MV-4-11 (cell line): ENCODE measurements at places on chromosomes 5 and 9.
A peak's percentile ranks its signal among the peaks of the same experiment; 100 is the strongest.

DNA sequence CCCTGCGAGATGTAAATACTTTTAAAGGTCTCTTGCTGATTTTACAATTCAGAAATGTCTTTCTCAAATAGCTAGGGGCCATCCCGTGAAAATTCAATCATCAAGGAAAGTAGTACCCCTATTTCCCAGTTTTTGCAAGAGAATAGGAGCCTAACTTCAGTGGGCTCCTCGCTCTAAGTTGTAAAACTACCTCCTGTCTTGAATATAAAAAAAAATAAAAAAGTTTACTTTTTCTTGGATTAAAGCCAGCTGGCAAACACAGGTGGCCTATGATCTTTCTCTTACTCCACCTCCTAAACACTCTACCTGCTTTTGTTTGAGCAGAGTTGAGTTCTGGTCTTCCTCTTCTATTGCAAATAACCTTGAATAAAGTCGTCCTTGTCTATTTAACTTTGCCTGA, 79.4 kb downstream of the SLCO4C1 start:
- no peak for DNase-seq

DNA sequence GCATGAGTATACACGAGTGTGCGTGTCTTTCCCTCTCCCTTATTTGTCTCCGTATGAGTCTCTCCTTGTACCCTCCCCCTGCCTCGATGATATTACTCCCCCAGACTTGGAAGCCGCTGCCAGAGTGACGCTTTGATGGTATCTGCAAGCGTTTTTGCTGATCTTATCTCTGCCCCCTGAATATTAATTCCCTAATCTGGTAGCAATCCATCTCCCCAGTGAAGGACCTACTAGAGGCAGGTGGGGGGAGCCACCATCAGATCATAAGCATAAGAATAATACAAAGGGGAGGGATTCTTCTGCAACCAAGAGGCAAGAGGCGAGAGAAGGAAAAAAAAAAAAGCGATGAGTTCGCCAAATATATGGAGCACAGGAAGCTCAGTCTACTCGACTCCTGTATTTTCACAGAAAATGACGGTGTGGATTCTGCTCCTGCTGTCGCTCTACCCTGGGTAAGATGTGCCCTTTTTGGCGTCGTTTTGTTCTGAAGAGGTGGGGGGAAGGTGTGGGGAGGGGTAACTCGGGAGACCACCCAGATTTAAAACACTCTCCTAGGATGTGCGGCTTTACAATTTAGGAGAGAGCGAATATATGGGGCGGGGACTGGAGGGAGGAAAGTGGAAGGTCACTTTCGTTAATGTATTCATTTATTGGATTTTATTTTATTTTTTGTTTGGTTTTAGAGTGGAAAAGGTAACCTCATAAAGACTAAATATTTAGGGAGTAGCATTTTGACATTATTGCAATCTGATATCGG, at the start of gene GABRG2:
GABRG2 (plus strand) TSS at position 119 of the 757 bp plus-strand sequence; CDS start at position 346, 227 bp downstream.
- DNase-seq: no peak

GRCh38 chr5:15499528-15500324, at the start of gene FBXL7:
TSS of gene FBXL7 (plus strand) at chr5:15500180.
- DNase-seq: no peak

DNA sequence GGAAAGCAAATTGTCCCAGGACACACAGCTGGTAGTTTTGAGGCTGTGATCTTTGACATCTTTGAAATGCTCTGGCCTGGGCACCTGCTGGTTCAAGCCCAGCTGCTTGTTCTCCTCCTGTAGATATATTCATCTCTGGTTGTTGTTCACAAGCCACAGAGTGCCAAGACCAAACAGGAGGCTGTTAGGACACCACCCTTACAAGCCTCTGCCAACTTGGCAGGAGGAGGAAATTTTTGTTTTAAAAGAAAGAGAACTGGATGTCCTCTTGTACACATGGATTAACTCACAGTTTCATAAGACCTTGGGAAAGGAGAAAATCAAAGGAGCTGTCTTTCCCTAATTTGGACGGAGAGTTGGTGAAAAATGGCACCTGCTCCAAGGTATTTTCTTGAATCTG, 8.5 kb upstream of the ZFP62 start:
- DNase-seq: no peak

GRCh38 chr5:96743805-96744204, 63.9 kb downstream of the ERAP1 start:
- no peak for DNase-seq

DNA sequence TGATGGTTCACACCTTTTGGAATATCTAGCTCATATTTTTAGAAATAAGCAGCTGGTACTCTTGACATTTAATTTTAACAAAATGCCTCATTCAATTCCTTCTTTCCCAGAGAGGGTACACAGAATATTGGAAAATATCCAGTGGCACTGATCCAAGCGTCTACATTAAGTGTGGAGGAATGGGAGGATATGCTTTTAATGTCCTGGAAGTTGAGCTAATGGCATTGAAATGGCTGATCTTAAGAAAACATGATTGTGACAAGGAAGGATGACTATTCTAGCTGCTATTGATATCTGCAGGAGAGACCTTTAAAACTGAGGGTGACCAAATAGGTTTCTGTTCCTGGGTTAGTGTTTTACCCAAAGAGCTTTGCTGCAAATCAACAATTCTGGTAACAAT, 30.0 kb downstream of the ZNF366 start:
- no peak for DNase-seq

GRCh38 chr5:142601432-142601831, 84.5 kb downstream of the FGF1 start:
- DNase-seq: no peak

DNA sequence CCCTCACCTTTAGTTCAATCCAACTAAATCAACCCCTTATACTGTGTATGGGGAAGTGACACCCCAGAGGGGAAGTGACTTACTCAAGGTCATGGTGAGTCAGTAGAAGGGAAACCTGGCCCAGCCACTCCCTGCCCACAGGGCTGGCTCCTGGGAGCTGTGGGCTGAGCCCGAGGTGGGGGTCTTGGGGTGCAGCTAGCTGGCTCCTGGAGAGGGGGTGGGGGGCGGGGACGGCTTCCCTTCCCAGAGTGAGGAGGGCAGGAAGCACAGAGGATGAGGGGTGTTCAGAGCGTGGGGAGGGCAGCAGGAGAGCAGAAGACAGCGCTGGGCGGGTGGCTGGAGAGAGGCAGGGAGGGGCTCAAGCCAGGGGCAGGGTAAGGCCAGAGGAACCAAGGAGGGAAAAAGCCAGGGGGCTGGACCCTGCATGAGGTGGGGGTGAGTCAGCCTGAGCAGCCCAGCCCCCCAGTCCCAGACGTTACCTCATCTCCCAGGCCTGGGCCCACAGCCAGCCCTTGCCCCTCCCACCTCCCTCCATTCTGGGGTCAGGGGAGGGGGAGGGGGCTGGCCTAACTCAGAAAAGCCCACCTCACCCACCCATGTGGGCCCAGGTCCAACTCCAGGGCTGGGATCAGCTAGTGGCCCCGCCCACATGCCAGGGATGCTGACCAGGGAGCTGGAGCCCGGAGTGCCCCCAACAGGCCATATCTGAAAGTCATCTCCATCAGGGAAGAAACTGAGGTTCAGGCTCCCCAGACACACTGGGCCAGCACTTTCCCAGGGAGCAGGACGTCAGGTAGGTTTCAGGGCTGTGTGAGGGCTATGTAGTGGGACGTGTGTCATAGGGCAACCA, 2.8 kb downstream of the PDLIM7 start:
- peak; percentile 91 for DNase-seq

DNA sequence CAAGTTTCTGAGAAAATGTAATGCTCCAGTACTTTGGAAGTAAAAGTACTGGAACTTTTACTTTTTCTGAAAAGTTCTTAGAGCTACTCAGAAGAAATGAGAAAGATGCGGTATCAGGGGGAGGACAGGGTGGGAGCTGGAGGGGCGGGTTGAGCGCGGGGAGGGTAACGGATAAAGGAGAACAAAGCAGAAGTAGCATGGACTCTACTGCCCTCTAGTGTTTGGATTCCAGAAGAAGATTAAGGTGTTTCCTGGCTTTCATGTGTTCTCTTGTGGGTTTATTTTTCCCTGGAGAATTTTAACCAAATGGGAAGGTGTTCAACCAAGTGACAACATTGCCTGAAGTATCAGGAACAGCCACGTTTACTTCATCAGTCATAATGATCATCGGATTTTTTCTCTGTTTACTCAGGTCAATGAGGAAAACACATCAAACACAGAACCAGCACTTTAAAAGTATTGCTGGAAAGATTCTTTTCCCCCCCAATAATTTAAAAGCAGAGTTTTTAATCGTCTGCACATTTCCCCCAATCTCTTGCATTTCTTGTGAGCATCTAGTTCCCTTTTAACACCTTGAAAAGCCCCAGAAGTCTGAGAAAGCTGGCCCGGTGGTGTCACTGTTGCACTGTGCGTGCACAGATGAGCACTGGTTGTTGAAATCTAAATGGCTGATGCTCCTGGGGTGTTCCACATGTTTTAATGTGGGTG, 190.6 kb downstream of the MPDZ start:
- peak; percentile 12 for DNase-seq

GRCh38 chr5:147303976-147304375, 69.2 kb downstream of the STK32A start:
- DNase-seq: no peak

DNA sequence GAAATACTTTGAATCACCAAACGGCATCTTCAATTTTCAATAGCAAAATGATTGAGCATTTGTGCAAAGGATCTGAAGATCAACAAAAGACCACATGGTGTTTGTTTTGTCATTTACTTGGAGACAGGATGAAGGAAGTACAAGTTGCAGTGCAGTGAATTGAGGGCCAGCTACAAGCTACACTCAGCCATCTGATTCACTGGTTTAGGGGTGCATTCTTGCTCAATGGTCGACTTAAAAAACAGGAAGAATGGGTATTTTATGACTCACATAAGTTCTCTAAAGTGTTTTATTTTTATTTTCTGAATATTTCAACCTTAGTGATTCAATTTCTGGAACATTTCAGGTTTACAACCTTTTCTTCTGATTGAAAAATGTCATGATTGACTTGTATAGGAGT, 412.1 kb upstream of the ADAMTSL1 start:
- peak; percentile 67 for DNase-seq

- DNase-seq: no peak
These were observed 34.2 kb downstream of the ASS1 start for GRCh38 chr9:130478736-130479575.

GRCh38 chr9:128070874-128071273, 2.8 kb downstream of the SLC25A25 start:
- peak; percentile 62 for DNase-seq

- no peak for DNase-seq
These were observed 33.0 kb downstream of the TENT4A start for GRCh38 chr5:6746244-6746643.

- DNase-seq: no peak
These were observed 25.9 kb upstream of the NDST1 start for GRCh38 chr5:150481972-150482406.

DNA sequence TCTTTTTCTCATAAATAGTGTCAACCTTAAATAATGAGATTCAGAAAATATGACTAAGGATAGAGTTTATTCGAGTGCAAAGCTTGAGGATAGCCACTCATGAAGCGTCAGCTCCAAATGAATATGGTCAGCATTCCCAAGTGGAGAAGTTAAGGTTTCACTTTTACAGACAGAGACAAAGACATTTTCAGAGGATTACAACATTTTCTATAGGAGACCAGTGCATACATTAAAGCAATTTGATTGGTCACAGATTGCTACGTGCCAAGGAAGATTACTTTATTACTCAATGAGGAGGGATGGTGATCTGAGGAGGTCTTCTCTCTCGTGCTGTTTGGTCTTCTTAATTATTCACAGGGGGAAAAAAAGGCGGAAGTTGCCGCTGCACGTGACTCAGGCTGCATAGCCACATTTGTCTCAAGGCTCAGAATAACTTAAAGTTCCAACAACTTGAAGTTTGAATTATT, 60.1 kb upstream of the SPATA31C2 start:
- peak; percentile 83 for DNase-seq

DNA sequence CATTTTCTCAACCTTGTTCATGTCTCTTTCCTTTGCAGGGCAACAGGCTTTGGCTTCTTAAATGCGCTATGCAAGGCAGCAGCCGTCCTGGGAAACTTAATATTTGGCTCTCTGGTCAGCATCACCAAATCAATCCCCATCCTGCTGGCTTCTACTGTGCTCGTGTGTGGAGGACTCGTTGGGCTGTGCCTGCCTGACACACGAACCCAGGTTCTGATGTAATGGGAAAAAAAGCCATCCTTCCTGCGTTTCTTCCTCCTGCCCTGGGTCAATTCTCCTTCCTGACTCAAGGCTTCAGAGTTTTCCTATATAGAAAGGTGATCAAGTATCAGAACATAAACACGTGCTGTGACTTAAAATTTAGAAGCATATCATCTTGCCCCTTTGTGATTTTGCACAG, 77.8 kb upstream of the IQGAP2 start:
- DNase-seq: no peak

DNA sequence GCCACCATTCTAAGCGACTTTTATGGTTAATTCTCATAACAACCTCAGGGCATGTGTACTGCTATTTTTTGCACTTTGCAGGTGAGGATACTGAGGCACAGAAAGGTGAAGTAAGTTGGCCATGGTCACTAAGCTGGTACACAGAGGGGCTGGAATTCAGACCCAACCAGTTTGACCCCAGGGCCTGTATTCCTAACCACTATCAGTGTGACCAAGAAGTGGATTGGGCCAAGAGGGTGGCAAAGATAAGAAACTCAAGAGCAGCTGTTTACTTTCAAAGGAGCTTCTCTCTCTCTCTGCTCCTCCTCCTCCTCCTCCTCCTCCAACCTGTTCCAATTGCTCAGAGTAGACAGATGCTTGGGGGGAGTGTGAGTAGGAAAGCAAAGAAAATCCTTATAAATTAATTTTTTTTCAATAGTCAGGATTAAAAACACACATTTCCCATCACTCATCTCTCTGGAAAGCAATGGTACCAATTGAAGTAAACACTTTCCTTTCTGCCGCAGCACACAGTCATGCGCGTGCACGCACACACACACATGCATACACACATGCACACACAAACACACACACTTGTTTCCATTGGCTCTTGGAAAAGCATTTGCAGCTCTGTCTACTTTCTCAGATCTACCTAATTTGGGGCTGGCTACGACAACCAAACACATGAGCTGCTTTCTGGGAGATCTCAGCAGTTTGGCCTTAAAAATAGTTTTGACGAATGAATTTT, 736.7 kb upstream of the WWC1 start:
- no peak for DNase-seq

DNA sequence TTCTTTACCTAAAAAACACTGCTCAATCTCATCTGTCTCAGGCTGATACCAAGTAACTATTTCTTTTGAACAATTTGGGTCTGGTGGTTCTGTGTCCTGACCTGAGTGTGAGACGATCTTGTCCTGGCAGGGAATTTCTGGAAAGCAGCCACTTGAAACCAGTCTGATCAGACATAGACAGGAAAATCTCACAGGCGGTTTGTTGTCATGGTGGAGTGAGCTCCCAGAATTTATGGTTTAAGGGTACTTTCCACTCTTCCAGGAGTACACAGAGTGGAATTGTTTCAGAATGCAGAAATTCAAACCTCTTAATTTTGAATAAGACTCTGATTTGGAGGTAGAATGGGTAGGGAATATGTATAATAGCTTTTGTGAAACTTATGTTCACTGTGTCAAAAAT, 268.2 kb downstream of the ISL1 start:
- no peak for DNase-seq

- DNase-seq: peak; percentile 23
These were observed 441.8 kb upstream of the TLE4 start for GRCh38 chr9:79129865-79130480.

- DNase-seq: peak; percentile 10
These were observed 20.7 kb upstream of the ROPN1L start for GRCh38 chr5:10420932-10421331.

- no peak for DNase-seq
These were observed 318.4 kb upstream of the NMUR2 start for GRCh38 chr5:152723482-152723881.

- DNase-seq: no peak
These were observed 16.4 kb upstream of the ZBTB34 start for GRCh38 chr9:126844085-126844484.
